Activated CD4-positive, alpha-beta T cell treated with anti-CD3 and anti-CD28 coated beads for 24 hours (primary cell): ENCODE measurements at places on chromosomes 7 and 10.

- DNase-seq: no peak
These were observed 127.5 kb downstream of the VPS50 start for GRCh38 chr7:93359520-93360198.

DNA sequence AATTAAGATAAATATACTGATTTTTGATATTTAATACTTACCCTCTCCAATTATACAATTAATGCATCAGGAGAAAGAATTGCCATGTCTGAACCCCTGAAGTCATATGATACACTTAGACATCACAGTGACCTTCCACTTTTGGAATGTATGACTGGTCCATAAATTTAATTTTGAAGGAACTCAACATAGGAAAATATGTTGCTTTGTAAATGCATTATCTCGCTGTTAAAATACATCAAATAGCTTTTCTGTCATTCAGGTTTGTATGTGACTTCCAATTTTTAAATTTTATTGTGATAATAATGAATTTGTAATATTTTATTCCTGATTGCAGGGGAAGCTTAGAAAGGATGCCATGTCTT, 631.9 kb upstream of the ANKRD30A start:
- DNase-seq: no peak

GRCh38 chr7:81430150-81430549, 339.7 kb downstream of the HGF start:
- DNase-seq: no peak

DNA sequence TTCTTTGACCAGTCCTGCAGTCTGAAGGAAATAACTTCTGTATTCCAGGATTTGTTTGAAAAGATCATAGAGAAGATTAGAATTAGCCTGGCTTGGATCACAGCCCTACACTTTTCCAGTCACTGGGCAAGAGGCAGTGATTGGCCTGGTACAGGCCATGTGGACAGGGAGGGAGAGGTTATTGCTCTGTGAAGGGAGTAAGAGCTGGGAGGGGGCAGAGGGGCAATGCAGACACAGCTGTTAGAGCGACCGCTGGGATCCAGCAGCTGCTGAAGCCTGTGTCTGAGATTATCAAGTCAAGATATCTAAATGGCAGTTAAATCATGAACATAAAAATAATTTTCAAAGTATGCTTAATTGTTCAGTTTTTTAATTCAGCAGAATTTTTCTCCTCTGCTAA, 257.3 kb downstream of the SDK1 start:
- DNase-seq: no peak

- DNase-seq: no peak
These were observed 8.3 kb upstream of the SMKR1 start for GRCh38 chr7:129494041-129494440.

- DNase-seq: no peak
These were observed 47.5 kb downstream of the INSYN2A start for GRCh38 chr10:127148933-127149220.
